NCI-H2107 (cell line): ENCODE measurements at places on chromosomes 1 and 21.
A peak's percentile ranks its signal among the peaks of the same experiment; 100 is the strongest.

DNA sequence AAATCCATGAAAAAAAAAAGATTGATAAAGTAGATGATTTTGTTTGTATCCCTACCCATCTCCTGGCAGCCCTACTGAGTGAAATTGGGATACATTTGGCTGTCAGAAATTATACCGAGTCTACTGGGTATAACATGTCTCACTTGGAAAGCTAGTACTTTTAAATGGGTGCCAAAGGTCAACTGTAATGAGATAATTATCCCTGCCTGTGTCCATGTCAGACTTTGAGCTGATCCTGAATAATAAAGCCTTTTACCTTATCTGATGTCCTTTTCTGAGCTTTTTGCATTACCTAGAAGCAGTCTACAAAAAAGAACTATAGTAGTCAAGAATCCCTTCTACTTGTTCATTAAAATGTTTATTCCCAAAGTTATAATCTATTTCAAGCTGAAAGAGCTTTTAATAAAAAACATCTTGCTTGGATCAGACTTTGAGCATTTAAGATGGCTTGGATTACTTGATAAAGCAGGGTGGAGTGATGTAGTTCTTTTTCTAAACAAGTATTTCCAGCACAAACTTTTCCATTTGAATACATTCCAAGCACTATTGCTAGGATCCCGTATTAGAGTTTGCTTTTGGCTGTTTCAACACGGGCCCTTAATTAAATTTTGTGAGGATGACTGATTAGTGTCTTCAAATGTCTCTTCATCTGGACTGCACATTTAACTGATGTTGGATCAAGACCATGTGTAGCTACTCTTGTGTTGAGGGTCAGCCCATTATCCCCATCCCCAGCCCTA lies 69.2 kb downstream of the DTL start:
- DNase-seq = no peak

- peak; percentile 57 for DNase-seq
Measured at GRCh38 chr1:116574581-116575291, 3.9 kb upstream of the CD58 start.

DNA sequence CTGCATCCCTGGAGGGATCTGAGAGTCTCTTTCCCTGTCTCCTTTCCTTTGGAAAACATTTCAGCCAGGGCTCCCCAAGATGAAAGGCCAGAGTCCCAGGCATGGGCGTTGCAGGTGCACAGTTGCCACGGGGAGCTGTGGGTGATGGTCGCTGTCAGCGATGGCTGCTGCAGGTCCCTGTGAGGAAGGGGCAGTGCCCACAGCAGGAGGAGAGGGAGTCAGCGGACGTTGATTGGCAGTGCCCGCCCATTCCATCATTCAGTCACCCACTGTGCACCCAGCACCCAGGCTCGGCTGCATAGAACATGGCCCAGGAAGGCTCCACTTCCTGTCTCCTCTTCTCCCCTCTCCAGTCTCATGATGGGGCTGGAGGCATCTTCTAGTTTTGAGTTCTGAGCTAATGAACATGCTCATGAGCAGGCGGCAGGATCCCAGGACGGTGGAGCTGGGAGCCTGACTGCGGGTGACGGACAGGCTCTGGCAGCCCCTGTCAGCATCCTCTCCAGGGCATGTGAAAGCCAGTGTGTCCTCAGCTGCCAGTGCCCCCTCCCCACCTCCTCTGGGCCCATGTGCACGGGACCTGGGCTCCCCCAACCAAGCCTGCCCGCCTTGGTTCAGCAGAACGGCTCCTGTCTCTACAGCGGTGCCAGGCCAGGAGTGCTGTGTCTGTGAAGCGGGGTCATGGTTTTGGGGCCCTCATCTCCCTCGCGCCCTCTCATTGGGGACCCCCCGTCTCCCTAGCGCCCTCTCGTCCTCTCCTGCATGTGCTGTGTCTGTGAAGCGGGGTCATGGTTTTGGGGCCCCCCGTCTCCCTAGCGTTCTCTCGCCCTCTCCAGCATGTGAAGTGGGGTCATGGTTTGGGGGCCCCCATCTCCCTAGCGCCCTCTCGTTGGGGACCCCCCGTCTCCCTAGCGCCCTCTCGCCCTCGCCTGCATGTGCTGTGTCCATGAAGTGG lies 24.5 kb downstream of the COL18A1 start:
- no peak for DNase-seq

DNA sequence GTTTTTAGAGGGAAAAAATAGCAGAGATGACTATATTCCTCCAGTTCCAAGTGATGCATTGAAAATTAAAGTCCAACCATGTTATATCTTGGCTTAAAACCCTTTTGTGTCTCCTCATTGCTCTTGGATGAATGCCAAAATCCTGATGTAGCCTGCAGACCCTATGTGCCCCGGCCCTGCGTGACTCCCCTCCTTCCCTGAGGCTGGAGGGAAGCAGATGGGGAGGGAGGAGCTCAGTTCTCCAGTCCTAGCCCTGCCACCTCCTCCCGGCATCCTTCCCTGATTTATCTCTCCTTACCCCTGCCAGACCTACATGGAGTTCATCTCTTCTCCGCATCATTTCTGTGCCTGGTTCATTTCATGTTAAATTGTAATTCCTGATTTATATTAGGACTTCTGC lies 397.4 kb downstream of the PTPRU start:
- no peak for DNase-seq

DNA sequence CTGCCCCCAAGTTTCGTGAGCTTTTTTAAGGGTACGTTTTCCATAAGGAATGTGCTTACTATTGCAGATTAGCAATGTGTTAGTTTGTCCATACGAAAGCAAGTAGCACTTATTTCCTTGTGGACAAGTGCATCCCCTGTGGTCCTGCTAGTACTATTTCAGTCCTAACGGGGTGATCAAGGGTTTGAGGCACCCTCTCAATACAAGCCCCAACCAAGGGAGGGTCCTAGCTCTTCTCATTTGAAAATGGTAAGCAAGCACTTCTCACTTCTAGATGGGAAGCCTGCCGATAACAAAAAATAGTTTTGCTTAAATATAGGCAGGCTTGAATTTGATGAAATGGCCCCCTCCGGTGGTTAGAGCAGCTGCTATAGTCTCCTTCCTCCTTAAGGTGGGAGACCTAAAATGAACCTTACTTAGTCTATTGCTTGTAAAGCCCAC lies 64.0 kb upstream of the HMCN1 start:
- peak; percentile 51 for DNase-seq

DNA sequence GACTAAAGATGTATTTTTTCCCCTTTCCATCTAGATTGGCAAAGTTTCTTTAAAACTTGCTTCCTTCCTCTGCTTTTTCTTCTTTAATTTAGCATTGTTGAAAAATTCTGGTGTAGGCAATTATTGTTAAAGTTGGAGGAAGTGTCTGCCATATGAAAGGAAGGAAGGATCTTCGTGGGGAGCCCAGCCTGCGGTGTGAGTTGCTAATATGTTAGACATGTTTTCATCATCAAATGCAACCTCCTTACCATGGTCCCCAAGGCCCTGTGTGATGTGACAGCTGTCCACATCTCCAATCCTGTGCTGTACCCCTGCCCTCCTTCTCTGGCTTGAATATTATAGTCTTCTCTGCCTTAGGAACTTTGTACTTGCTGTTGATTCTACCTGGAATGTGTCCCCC lies 81.0 kb upstream of the ZBTB18 start:
- DNase-seq = no peak

- DNase-seq = peak; percentile 76
Measured at GRCh38 chr1:246566813-246567645, 773 bp downstream of the CNST start.

- no peak for DNase-seq
Measured at GRCh38 chr1:56132520-56132919, 446.8 kb downstream of the PLPP3 start.

DNA sequence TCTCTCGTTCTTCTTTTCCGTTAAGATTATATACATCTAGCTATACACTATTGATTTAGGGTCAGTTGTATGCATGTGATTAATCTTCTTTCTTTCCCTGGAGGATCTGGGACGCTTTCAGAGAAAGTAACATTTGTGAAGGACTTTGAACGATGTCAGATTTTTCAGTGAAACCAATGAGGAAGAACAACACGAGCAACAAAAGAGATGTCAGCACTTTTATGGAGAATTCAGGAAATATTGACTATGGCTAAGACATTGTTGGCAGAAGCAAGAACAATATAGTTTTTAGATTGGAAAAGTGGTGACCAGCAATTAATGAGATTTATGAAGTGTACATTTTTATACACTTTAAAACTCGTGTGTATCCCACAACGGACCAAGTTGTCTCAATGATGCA lies 355.5 kb downstream of the TGFB2 start:
- no peak for DNase-seq

DNA sequence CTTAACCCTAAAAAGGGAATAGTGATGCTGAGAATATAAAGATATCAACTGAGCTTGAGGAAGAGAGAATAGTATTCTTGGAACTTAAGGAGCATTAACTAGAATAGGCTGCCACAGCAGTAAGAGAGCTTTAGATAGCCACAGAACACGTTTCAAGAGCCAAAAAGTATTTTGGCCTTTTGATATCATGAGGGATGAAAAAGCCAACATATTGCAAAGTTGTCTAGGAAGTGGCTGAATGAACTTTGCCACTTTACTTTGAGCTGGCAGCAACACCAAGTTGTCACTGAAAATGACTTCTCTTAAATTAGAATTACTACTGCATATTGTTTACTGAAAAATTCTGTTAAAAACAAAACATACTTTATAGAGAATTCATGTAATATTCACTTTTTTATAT lies 1476.2 kb downstream of the MRPL39 start:
- DNase-seq = no peak

GRCh38 chr1:203666609-203667008 lies 40.0 kb downstream of the ATP2B4 start:
- no peak for DNase-seq

- DNase-seq = no peak
Measured at GRCh38 chr1:151408891-151409290, 9.5 kb downstream of the PSMB4 start.

DNA sequence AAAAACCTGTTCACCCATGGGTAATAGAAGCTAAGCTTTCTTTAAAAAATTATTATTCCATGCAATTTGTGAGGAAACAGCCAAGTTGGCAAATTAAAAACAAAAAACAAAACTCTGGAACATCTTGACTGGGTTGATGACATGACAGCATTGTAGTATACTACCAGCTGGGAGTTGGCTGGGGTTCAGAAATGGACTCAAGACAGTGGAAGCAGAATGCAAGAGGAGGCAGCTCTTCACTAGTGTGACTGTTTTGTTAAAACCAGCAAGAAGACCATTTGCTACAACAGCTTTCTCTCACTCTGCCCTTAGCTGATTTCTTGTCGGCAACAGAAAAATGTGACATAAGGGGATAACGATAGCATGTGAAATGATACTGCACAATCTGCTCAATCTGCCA lies 1298.9 kb upstream of the ADGRL4 start:
- DNase-seq = no peak

DNA sequence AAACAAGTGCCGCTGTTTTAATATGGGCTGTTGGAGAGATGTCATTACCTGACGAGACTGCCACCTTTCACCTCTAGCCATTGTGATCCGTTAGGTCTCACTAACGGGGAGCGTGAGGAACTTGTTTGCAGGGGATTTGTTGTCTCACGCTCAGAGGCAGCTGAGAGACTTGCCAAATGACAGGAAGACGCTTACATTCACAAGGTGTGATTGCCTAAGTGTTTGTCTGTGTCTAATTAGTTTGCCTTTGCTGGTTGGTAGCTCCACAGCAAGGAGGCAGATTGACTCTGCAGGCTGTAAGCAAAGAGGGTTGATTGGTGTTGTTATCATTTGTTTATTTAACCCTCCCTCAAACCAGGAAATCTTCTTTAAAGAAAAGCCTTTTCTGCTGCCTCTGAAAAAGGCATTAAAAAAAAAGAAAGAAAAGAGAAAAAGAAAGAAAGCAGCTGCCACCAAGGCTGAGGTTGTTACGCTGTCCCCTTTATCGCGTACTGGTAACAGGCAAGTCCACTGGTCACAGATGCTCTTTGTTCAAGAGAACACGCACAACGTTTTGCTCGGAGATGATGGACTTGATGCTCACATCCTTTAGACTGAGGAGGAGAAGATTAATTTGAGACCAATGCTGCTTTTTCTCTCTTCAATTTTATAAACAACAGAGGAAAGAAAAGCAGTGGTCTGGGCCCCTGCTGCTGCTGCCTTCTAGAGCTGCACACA lies 203.9 kb downstream of the ZNF326 start:
- no peak for DNase-seq

DNA sequence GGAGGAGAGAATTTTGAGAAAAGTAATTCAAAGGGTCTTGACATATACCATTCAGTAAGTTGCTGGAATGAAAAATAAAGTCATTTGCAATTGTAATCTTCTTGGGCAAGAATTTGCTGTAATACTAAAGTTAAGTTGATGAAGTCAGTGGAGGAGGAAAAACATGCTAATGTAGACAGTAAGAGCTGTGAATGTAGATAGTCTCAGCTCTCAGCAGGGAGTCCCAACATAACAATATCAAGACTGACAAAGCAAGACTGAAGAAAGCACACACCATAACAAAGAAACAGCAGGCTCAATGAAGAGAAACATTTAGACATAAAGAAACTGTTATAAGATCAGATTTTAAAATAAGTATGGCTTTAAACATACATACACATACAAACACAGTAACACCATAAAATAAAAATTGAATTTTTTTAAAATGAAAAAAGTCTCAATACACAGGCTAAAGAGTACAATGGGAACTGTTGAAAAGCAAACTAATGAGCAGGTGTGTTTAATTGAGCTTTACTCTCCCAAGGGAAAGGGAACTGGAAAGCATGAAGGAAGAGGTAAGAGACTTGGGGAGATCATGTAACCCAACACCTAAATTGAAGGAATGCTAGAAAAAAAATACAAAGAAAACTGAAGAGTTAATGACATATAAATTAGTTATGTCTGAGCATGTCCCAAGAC lies 336.3 kb upstream of the NCAM2 start:
- DNase-seq = no peak

DNA sequence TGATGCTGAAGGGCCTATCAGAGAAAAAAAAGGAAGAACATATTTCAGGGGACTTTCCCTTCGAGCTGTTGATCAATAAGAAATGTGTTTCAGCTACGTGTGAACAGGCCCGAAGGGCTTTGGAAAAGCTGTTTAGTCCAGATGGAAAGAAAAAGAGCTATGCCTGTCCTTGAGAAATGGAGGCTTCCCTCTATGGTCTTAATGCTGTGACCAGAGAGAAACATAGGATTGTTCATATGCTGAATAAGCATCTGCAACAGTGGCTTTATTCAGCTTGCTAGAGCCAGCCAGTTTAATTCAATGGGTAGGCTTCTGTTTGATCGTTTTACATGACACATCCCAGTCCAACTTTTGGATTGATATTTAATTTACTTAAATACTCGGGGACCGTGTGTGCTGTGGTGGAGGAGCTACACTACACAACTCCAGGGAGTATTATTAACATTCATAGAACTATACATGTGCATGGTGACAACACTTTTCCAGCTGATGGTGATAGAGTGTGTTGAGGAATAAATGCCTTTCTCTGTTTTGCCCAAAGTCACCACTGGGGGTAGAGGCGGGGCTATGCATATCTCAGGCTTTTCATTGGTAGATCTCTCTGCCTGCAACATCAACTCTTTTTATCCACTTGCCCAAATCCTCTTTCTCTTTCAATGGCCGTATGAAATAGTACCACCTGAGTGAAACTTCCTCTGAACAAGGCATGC lies 106.7 kb upstream of the C8B start:
- DNase-seq = no peak
